ENCODE measurements at places on chromosomes 7 and 10. TPM values are rescaled to one million over a fixed set of nuclear protein-coding genes. Genes with fewer than 3 reads are reported as not detected.

DNA sequence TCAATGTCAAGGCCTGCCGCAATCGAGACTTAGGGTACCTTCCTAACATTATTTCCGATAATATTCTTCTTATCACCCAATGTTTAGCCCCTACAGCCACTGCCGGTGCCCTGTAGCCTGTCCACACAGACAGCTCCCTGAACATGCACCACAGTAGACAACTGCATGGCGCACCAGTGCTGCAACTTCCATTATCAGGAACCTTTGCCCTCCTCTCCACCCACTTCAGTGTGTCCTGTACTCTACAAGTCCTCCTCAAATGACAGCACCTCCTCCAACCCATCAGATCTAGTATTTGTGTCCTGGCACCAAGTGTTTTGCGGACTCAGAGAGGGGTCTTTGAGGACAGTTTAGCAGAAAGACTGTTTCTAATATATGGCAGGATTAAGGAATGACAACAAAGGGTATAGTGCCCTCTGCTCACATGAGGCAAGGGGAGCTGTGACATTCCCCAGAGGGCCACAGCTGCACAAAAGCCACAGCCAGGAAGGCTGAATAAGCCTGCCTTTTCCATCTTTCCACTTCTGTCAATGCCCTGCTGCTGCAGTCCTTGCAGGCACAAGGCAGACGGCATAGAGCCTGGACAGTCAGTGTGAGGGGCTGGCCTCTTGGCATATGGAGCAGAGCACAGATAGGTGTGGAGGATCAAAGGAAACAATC is 335.4 kb downstream of the PARD3 start:
- DNase-seq = no peak
- H3K27me3 ChIP-seq = no peaks in the 10 kb centered on the region
- H3K4me1 ChIP-seq = no peaks in the 10 kb centered on the region

DNA sequence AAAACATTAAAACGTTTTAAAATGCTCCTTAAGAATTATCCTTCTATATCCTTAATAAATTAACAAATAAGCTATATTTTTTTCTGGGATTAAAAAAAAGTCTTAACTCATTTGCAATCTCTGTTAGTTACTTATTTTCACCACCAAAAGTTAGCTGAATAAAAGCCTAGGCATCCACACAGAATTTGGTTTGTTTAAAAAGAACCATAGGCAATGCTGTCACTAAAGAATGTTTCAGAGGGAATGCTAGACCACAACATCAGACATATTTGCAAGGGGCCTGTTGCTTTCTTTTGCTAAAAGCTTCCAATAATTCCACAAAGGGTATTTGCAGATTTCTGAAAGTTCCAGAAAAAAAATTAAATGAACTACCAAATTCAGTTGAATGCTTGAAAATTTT is 244.2 kb downstream of the POU6F2 start:
- H3K36me3 ChIP-seq = no peaks in the 10 kb centered on the region
- H3K27me3 ChIP-seq = peaks cover 2% of the 10 kb centered on the region
- no peak overlapping the region for H3K27ac ChIP-seq
- DNase-seq = no peak

GRCh38 chr10:116710076-116710475 is 32.3 kb downstream of the HSPA12A start:
- no peaks in the 10 kb centered on the region for H3K4me1 ChIP-seq
- H3K4me3 ChIP-seq = no peak overlapping the region
- H3K36me3 ChIP-seq = no peaks in the 10 kb centered on the region
- H3K27ac ChIP-seq = no peak overlapping the region
- DNase-seq = no peak

DNA sequence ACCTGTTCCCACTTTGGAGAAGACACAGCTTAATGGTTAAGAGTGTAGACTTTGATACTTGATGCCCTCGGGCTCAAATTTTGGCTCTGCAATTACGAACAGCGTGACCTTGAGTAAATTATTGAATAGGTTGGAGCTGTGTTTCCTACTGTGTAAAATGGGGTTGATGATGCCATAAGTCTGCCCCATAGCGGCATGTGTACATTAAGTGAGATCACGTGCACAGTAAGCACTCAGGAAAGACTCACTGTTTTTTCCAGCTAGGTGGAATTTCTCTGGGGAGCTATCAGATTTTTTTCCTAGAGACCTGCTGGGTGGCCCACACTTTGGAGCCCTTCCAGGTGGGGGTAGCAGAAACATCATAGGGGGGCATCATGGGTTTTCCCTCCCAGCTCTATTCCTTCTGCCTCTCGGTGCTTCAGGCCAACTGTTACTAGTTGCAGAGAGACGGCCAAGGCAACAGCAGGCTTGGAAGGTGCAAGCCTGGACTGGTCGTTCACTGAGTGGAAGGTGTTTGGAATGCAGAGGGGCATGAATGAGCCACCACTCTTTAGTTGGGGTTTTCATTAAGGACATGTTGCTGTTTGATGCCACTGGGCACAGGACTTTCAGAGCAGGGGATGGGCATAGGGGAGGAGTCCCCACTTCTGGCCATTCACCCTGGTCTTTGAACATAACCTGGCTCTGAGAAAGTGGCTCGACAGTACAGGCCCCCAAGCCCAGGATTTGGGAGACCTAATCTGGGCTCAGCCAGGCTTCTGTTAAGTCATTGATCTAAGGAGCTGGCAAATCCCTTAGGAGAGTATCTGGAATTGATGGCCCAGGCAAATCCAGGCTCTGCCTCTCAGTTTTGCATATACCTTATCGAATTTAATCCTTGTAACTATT is 64.0 kb downstream of the SYPL1 start:
- no peaks in the 10 kb centered on the region for H3K27me3 ChIP-seq
- H3K27ac ChIP-seq = no peak overlapping the region
- DNase-seq = no peak
- no peaks in the 10 kb centered on the region for H3K36me3 ChIP-seq
- no peak overlapping the region for H3K4me3 ChIP-seq

DNA sequence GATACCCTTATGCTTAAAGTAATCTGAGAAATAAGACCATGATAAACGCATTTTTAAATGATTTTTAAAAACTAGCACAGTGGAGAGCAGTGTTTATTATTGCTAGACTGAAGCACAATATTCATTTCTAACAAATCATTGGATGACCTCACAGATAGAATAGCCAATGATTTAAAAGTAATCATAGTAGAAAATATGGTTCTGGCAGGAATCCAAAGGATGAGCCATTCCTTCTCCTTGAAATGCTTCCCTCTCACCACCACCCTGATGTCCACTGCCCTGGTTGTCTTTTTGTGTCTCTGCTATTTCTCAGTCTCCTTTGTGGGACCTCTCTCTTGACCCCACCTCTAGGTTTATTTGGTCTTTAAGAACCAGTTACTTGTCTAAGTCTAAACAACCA is 64.9 kb downstream of the PRKG1 start:
- DNase-seq = no peak
- H3K27me3 ChIP-seq = no peaks in the 10 kb centered on the region
- H3K4me3 ChIP-seq = no peak overlapping the region
- H3K27ac ChIP-seq = no peak overlapping the region

DNA sequence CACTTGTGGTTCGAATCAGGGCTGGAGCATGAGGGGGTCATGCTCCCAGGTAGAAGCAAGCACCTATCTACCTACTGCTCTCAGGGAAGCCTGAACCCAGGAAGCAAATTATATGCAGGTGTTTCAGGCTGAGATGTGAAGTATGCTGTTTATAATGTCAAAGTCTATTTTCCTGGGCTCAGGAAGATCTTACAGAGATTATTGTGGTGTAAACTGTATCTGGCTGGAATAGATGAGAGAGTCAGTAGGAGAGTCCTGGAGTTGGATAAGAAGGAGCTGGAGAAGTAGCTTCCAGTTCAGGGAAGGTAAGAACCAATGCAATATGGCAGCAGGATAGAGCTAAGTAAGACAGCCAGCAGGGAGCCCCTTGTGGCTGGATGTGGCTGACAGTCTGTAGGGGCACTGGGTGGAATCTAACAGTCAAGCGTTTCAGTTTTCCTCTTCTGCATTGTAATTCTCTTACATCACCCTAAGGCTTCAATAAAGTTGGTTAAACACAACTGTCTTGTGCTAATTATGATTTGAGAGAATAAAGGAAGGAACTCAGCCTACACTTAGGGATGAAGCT is 105.9 kb upstream of the EEPD1 start:
- peaks cover 3% of the 10 kb centered on the region for H3K27me3 ChIP-seq
- DNase-seq = no peak
- no peak overlapping the region for H3K27ac ChIP-seq
- no peak overlapping the region for H3K4me3 ChIP-seq
- H3K4me1 ChIP-seq = no peaks in the 10 kb centered on the region
- H3K36me3 ChIP-seq = no peaks in the 10 kb centered on the region

- no peaks in the 10 kb centered on the region for H3K36me3 ChIP-seq
- H3K4me3 ChIP-seq = peak overlapping the region; percentile 4
- no peak overlapping the region for H3K27ac ChIP-seq
- H3K27me3 ChIP-seq = peaks cover 23% of the 10 kb centered on the region
Observed at GRCh38 chr10:132185601-132186487, 904 bp upstream of the DPYSL4 start.

- no peaks in the 10 kb centered on the region for H3K36me3 ChIP-seq
- no peak overlapping the region for H3K4me3 ChIP-seq
Observed at GRCh38 chr7:80622541-80622940, 15.9 kb upstream of the CD36 start.

GRCh38 chr7:25388681-25389080 is 160.4 kb upstream of the NPVF start:
- no peak overlapping the region for H3K4me3 ChIP-seq
- peaks cover 2% of the 10 kb centered on the region for H3K27me3 ChIP-seq
- no peak overlapping the region for H3K27ac ChIP-seq
- H3K4me1 ChIP-seq = peaks cover 3% of the 10 kb centered on the region
- no peaks in the 10 kb centered on the region for H3K36me3 ChIP-seq
- DNase-seq = no peak

GRCh38 chr7:139823959-139824521 is 5.0 kb upstream of the TBXAS1 start:
- no peak for DNase-seq
- H3K4me3 ChIP-seq = no peak overlapping the region
- peaks cover 6% of the 10 kb centered on the region for H3K4me1 ChIP-seq
- peaks cover 4% of the 10 kb centered on the region for H3K27me3 ChIP-seq

- DNase-seq = no peak
- H3K27me3 ChIP-seq = peaks cover 16% of the 10 kb centered on the region
- no peaks in the 10 kb centered on the region for H3K4me1 ChIP-seq
- H3K27ac ChIP-seq = no peak overlapping the region
Observed at GRCh38 chr10:107919626-107920235, 755.2 kb upstream of the SORCS1 start.

The GOLGA7B gene
- total RNA-seq = 0.31 TPM

The ZNF680 gene
- total RNA-seq = 13.4 TPM

The ITPRID1 gene
- total RNA-seq = not detected

The SEMA3E gene
- not detected for total RNA-seq
